ENCODE measurements at places on chromosomes 13 and 19.
A peak's percentile ranks its signal among the peaks of the same experiment; 100 is the strongest.

- DNase-seq: no peak
Measured at GRCh38 chr13:57644106-57644505, 12.6 kb downstream of the PCDH17 start.

- no peak for DNase-seq
Measured at GRCh38 chr19:34731019-34731829, 2.8 kb upstream of the ZNF181 start.

GRCh38 chr19:37899453-37899852 lies 6.9 kb downstream of the WDR87 start:
- DNase-seq: no peak

DNA sequence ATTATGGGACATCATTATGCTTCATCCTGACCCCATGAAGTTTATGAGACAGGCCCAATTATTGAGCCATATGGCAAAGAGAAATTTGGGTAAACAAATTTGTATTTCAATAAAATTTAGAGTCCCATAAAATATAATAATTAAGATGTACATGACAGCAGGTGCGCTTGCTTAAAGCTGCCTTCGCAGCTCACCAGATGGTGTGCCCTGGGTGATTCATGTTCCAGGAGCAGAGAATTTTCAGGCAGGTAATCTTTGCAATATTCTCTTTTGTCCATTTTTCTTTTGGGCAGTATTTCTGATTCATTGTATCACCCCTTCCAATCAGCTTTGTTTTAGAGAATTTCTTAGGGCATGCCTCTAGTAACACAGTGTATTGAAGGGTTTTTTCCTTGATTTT lies 39.5 kb upstream of the WASF3 start:
- DNase-seq: no peak

DNA sequence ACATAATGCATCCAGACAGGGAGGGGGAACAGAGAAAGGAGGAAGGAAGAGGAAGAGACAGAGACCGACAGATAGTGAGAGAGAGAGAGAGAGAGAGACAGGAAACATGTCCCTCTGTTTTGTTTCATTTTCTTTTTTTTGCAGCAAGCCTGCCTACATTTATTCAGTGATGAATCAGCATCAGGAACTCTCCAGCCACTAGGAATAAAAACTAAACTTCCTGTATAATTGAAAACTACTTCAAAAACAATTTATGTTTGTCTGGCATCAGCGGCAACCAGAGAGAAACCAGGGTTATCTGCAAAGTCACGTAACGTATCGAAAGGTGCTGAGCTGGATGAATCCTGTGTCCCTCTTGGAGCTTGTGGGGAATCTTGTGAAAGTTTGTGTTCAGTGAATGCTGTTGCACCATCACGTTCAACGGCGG lies 148.6 kb upstream of the SOX21 start:
- no peak for DNase-seq

GRCh38 chr19:42401365-42402303 lies 11.5 kb upstream of the CNFN start:
- peak; percentile 82 for DNase-seq

- DNase-seq: no peak
Measured at GRCh38 chr19:8484331-8484894, 18.0 kb downstream of the PRAM1 start.

- DNase-seq: no peak
Measured at GRCh38 chr19:13153569-13154240, 3.5 kb downstream of the IER2 start.

- no peak for DNase-seq
Measured at GRCh38 chr13:99505814-99506269, 4.6 kb downstream of the TM9SF2 start.

- no peak for DNase-seq
Measured at GRCh38 chr19:1501200-1501595, 10.2 kb downstream of the REEP6 start.

DNA sequence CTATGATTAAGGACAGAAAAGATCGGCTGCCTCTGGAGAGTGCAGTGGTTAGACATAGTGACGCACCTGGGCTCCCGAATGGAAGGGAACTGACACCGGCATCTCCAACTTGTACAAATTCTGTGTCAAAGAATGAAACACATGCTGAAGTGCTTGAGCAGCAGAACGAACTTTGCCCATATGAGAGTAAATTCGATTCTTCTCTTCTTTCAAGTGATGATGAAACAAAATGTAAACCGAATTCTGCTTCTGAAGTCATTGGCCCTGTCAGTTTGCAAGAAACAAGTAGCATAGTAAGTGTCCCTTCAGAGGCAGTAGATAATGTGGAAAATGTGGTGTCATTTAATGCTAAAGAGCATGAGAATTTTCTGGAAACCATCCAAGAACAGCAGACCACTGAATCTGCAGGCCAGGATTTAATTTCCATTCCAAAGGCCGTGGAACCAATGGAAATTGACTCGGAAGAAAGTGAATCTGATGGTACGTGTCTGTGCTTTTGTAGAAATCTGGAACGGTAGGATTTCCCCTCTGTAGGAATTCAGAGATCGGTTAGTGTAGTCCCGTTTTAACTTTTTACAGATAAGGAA lies 16.9 kb downstream of the ERCC5 start:
- DNase-seq: no peak

- peak; percentile 39 for DNase-seq
Measured at GRCh38 chr19:1471010-1471514, 8.0 kb downstream of the C19orf25 start.

DNA sequence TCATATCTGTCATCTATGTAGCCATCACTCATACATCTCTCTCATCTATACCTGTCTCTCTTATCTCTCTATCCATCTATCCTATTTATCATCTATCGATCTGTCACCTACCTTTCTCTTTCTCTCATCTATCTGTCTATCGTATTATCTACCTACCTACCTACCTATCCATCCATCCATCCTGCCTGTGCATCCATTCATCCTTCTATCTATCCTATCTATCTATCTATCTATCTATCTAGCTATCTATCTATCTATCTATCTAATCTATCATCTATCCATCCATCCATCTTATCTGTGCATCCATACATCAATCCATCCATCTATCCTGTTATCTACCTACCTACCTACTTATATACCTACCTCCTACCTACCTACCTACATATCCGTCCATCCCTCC lies 44.6 kb upstream of the CYP4F8 start:
- DNase-seq: no peak

GRCh38 chr13:85853901-85854663 lies 54.9 kb upstream of the SLITRK6 start:
- no peak for DNase-seq

GRCh38 chr13:25018729-25019115 lies 77.2 kb upstream of the PABPC3 start:
- no peak for DNase-seq

- DNase-seq: no peak
Measured at GRCh38 chr19:43782689-43783231, 2.0 kb upstream of the KCNN4 start.

- no peak for DNase-seq
Measured at GRCh38 chr19:12425236-12425887, 15.5 kb downstream of the ZNF443 start.

DNA sequence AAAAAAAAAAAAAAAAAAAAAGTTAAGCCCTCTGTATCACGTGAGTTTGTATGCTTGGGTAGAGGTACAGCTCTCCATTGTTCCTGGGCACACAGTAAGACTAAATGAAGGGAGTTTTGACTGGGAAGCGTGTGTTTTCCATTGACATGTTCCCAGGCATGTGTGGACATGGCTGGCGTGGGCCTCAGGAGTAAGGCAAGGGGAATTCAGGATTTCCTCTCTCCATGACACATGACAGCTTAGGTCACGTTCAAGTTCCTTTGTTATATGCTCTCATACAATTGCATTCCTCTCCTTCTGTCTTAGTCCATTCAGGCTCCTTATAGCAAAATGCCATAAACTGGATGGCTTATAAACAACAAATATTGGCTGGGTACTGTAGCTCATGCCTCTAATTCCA lies 17.1 kb upstream of the MAP3K10 start:
- DNase-seq: no peak

DNA sequence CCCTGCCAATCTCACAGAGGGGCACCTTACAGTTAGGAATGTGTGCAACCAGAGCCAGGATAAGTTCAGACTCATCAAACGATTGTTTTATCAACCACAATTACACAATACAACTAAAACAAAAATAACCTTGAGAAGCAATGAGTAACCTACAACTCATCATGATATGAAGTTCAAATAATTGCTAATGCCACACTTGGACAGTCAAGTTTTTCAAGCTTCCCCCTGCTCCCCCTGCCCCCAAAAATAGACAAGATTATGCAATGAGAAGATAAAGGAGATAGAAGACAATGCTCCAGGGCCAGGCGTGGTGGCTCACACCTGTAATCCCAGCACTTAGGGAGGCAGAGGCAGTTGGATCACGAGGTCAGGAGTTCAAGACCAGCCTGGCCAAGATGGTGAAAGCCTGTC lies 13.6 kb upstream of the KPNA3 start:
- no peak for DNase-seq

GRCh38 chr13:111076155-111077013 lies 38.7 kb upstream of the ARHGEF7 start:
- no peak for DNase-seq

GRCh38 chr13:96460609-96461008 lies 370.7 kb downstream of the HS6ST3 start:
- DNase-seq: no peak

GRCh38 chr13:47178090-47178950 lies 281.5 kb upstream of the HTR2A start:
- no peak for DNase-seq

DNA sequence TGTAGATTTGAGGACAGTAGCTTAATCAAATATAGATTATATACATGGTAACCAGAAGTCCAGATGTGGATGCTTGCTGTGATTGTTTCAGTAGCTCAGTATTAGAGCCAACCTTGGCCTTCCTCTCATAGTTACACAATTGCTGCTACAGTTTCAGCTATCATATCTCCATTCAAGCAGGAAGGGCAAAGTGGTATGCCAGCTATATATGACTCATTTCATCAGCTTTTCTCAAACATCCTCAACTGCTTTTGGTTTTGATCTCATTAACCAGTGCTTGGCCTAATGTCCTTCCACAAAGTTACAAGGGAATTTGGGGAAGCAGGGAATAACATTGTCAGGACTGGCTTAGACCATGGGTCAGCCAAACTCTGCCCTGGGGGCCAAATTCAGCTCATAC lies 73.0 kb upstream of the MAB21L1 start:
- DNase-seq: no peak

- no peak for DNase-seq
Measured at GRCh38 chr13:110593430-110594130, 21.8 kb upstream of the NAXD start.

DNA sequence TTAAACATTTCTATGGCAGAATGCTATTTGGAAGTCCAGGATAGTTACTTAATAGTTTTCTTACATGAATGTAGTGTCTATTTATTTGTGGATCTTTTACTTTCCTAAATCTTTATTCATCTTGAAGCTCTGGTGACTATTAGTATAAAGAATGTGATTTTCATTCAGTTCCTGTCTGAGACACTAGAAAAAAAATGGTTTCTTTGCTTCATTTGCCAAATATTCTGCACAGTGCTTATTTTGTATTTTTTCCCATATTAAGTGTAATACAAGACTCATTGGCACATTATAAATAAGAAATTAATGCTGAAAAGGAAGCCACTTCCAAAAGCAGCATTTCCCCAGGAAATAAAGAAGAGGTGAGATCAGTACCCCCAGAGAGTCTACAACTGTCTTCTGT lies 109.8 kb downstream of the POSTN start:
- DNase-seq: no peak
